ENCODE measurements at places on chromosomes 7 and 10.

GRCh38 chr7:6430271-6430940, 17.3 kb downstream of the DAGLB start:
- DNase-seq = no peak

- no peak for DNase-seq
Measured at GRCh38 chr7:90749262-90749661, 153.1 kb downstream of the CDK14 start.

- no peak for DNase-seq
Measured at GRCh38 chr7:134856091-134856490, 76.7 kb downstream of the CALD1 start.

GRCh38 chr7:103809229-103809994, 180.0 kb downstream of the RELN start:
- DNase-seq = no peak

- no peak for DNase-seq
Measured at GRCh38 chr10:103637927-103638557, 144.5 kb downstream of the NEURL1 start.

DNA sequence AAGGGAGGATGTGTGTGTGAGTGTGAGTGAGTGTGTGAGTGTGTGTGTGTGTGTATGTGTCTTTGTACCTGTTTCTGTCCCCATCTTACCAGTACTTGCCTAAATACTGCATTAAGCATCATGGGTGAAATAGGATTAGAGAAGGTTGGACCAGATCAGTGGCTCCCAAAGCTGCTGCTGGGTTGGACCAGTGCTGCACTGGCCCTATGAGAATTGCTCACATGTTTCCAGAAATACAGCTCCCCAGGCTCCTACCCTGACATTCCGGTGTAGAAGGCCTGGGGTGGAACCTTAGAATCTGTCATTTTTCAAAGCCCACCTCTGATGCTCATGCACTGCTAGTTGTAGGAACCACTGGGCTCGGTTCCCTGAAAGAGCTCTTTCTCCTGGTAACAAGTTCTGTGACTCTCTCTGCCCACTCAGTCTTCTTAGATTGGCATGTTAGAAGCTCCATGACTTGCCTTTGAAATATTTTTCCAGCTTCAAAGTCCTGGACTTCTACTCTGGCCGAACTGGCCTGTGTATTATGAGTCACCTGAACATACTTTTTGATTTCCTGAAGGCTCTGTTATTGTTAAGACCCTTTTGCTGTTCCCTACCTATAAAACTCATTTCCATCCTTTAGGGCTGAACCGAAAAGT, 224.7 kb downstream of the CUX1 start:
- no peak for DNase-seq

DNA sequence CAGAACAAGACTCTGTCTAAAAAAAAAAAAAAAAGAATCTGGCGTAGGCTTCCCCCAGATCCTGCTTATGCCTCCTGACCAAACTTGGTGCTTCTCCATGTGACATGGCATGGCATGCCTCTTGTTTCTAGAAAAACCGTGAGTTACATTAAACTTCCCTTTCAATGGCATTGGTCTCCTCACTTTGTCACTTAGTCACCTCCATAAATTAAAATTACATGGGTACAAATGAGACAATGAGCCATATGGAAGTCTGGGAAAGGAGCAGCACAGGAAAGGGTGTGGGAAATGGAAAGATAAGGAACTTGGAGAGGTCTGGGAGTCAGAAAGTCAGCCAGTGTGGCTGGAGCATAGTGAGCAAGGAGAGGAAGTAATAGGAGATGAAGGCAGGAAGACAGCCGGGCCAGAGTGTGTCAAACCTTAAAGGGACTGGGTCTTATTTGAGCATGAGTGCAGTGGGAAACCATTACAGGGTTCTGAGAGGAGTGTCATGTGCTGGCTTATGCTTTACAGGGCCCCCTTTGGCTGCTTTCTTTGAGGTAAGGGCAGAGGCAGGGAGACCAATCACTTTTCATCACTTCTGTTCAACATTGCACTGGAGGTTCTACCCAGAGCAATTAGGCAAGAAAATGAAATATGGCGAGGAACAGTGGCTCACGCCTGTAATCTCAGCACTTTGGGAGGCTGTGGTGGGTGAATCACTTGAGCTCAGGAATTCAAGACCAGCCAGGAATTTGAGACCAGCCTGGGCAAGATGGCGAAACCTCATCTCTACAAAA, 21.3 kb upstream of the ZMIZ2 start:
- no peak for DNase-seq

DNA sequence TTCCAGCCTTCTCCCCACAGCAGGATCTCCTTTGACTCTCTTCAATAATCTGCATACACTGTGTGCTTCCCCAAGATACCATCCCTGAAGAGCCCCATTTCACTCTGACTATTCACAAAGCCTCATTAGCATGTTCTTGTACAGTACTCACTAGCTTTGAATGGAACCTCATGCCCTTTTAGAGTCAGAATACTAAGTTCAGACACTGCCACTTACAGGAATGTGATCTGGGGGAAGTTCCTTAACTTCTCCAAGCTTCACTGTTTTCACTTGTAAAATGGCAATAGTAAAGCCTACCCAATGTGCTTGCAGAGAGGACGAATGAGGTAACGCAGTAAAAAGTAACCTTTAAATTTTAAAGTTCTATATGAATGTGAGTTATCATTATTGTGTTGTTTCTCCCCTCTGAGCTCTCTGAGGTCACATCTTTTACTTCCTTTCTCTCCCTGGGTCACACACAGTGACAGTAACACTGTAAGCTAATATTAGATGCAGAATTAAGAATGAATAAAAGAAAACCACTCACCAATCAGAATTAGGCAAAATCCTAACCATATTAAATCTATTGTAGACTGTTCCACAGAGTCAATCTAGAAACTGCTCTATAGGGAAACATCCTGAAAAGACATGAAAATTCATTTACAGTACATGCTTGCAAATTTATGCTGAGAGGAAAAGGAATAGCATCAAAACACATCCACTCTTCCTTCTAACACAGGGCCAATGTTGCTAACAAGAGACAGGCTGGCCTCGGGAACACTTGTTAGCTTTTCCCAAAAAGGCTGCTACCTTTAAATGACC, 64.2 kb upstream of the IL6 start:
- no peak for DNase-seq

DNA sequence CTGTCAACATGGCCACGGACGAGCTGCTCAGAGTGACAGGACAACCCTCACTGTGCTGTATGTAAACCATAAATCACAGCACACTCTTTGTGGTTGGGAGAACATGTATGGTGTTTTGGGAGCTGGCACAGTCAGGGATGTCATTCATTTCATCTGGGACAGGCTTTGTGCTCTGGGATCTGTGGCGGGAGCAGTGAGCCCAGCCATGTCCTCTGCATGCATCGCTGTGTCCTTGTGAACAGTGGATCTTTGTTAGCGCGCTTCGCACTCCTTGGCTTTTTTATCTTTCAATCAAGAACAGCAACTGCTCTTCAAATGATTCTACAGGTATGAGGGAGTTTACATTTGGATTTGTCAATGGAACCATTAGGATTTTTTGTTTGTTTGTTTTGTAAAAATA, 7.1 kb downstream of the CCM2 start:
- no peak for DNase-seq

GRCh38 chr7:1458683-1459511, at the start of gene MICALL2:
Gene MICALL2 (minus strand): TSS chr7:1459470. CDS start chr7:1459326, 144 bp downstream.
- DNase-seq = no peak

DNA sequence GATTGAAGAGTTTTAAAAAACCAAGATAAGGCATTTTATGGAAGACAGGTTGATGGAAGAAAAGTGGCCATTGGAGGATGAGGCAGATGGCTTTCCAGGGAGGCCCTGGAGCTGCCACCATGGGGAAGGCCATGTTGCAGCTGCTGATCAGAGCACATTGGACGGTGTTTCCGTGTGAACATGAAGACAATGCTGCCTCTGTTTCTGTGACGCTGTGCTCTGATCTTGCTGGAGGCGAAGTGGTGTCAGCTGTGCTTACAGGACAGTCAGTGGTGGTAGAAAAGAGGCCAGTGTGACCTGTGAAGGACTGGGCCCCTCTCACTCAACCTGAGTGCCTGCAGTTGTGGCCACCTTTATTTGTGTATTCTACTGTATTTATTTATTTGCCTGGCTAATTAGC, 132.9 kb downstream of the FAM204A start:
- DNase-seq = no peak

DNA sequence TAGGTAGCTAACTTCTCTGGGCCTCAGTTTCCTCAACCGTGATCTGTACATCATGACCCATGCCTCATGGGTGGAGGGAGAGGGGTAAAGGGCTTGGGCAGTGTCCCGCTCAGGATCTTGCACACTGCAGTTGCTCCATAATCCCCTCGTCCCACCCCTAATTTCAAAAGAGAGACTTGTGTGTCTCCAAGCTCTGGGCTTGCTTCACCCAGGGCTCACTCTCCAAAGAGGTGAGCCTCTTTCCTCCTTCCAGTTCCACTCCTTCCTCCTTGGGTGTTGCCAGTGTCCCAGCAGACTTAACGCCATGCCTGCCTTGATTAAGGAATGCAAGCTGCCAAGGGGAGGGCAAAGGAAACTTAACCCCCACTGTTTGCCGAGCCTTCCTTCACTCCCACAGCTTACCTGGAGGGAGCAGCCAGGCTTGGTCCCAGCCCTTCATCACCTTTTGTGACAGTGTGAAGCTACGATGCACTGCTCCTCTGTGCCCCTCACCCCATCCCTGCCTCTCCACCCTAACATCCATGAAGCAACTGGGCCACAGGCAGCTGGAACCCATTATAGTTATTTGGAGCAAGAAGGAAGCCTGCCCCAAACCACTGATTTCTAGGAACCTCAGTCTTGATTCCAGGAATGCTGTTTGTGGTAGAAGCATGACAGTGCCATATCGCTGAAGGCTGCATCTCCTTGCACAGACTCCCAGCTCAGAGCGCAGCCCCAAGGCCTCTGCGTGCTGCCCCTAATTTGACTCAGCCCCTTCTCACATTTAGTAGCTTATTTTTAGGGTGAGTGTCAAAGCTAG, 363.3 kb downstream of the TNS3 start:
- no peak for DNase-seq

GRCh38 chr10:3935141-3935540, 150.1 kb upstream of the KLF6 start:
- DNase-seq = peak; percentile 44

GRCh38 chr10:97590082-97590747, 694 bp downstream of the C10orf62 start:
- DNase-seq = no peak

DNA sequence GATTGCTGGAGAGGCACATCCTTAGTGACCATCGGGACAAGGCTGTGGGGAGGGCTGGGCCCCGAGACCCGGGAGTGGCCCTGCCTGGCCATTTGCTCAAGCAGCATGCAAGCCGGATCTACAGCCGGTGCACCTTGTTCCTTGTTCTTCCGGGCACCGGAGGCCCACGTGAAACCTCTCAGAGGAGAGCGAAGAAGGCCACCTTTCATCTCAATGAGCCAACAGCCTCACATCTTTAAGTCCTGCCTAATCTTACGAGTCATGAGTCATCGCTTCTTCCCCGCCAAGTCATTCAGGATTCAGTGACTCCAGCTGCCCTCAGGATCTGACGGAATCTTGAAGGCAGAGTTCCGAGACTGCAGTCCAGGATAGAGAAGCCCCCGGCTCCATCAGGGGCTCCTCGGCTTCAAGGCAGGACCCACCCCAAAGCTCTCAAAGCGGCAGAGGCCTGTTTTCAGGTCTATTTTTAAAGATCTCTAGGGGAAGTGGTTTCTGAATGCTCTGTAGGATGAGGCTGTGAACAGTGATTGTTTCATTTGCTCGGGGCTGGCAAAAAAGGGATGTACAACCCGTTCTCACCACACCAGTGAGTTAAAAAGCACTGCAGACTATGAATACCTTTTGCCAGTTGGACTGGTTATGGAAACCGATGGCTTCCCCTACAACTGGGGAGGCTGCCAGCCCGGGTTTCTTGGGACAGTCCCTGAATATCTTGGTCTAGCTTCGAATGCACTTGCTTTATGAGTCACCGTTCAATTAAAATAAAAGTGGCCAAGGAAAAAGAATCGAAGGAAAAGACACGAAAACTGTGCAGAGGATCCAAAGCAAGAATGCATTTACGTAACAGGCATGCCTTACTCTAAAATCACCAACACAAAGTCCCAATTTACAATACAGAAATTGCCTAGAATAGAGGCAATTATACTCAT, 57.2 kb upstream of the ECHDC3 start:
- peak; percentile 30 for DNase-seq

GRCh38 chr7:55164527-55164926, 145.7 kb downstream of the EGFR start:
- no peak for DNase-seq

DNA sequence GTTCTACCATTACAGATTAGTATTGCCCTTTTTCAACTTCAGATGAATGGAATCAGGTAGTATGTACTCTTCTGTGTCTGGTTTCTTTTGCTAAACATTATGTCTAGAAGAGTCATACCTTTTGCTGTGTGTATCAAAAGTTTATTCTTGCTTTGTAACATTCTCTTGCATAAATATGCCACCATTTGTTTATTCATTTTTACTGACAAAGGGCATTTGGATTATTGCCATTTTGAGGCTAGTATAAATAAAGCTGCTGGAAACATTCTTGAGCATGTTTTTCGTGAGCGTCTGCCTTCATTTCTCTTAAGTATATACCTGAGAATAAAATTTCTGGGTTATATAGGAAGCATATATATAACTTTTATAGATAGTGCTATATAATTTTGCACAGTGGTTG, 121.7 kb upstream of the CSTF2T start:
- no peak for DNase-seq

- no peak for DNase-seq
Measured at GRCh38 chr10:113045147-113046055, 95.4 kb downstream of the TCF7L2 start.

GRCh38 chr7:150384406-150385301, 5.5 kb downstream of the ZNF775 start:
- no peak for DNase-seq

GRCh38 chr10:123993534-123994416, 99.6 kb downstream of the CHST15 start:
- DNase-seq = no peak

- DNase-seq = no peak
Measured at GRCh38 chr7:108618056-108618455, 48.4 kb downstream of the DNAJB9 start.
